Femur (tissue), 1 donor: ENCODE measurements at places on chromosomes 5 and 9.

- no peak for DNase-seq
These were observed 616.3 kb downstream of the EBF1 start for GRCh38 chr5:158483281-158483860.

- DNase-seq = peak; percentile 86
These were observed at the start of gene AK1 for GRCh38 chr9:127877566-127877998. AK1 (minus strand) TSS chr9:127877675; CDS start chr9:127874617, 3,058 bp downstream.

- DNase-seq = peak; percentile 58
These were observed 98.5 kb upstream of the LHFPL2 start for GRCh38 chr5:78747055-78747454.

GRCh38 chr5:4901305-4901811, 238.8 kb upstream of the ADAMTS16 start:
- DNase-seq = no peak

DNA sequence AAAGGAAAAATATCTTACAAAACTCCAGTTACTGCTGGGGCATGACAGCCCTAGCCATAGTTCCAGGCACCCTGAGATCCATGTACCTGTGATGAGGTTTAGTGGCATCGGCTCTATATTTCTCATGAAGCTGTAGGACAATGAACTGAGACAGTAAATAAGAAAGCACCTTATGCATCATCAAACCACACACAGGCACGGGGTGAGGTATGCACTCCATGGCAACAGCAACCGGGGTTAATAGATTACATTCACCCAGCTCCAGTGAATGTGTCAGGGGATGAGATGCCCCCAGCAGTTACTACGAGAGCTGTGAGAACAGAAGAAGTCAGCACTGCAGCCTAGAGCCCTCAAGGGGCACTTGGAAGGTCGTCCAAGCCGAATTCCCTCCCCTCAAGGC, 162.0 kb upstream of the S1PR3 start:
- no peak for DNase-seq

GRCh38 chr5:32928761-32929160, 217.6 kb downstream of the NPR3 start:
- DNase-seq = no peak

GRCh38 chr9:114478871-114479270, 26.4 kb downstream of the WHRN start:
- DNase-seq = no peak

DNA sequence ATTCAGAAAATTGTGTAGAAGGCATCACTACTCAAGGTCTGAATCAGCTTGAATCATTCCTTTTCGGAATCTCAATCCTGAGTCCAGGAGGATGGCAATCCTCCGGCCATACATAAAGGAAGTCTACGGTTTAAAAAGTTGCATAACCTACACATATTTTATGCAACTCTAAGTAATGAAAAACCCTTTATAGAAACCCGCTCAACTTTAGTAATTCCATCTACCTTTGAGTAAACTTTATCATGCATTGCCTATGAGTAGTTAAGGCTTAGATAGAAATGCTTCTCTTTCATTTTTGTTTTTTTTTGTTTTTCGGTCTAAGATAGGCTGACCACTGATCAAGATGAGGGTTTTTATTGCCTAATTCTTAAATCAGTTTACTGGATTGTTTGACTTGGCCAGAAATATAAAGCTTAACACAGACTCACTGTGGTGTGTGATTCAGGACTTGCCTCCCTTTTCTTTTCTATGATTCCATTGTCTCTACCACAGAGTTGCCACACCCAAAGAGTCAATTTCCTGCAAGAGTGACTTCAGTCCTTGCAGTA, 85.0 kb downstream of the LURAP1L start:
- no peak for DNase-seq

DNA sequence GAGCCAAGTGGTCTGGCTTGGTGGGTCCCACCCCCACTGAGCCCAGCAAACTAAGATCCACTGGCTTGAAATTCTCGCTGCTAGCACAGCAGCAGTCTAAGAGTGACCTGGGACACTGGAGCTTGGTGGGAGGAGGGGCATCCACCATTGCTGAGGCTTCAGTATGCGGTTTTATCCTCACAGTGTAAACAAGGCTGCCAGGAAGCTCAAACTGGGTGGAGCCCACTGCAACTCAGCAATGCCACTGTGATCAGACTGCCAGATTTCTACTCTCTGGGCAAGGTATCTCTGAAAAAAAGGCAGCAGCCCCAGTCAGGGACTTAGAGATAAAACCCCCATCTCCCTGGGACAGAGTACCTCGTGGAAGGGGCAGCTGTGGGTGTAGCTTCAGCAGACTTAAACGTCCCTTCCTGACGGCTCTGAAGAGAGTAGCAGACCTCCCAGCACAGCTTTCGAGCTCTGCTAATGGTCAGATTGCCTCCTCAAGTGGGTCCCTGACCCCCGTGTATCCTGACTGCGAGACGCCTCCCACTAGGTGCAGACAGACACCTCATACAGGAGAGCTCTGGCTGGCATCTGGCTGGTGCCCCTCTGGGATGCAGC, 18.2 kb upstream of the STK32A start:
- DNase-seq = peak; percentile 41

DNA sequence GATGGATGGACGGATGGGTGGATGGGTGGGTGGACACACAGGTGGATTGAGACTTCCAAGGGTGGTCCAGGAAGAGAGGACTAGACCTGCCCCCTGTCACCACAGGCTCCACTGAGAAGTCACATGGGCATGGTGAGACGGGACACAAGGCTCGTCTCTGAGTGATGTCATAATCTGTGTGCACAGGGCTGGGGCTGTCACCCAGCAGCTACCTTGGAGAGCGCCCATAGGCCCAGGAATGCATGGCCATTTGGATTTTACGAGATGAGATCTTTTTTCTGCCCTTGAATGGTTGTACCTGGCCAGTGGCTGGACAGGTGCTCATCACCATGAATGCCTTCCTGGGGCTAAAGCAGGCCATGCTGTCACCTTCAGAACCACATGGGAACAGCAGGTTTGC, 3.1 kb downstream of the OLFM1 start:
- no peak for DNase-seq

DNA sequence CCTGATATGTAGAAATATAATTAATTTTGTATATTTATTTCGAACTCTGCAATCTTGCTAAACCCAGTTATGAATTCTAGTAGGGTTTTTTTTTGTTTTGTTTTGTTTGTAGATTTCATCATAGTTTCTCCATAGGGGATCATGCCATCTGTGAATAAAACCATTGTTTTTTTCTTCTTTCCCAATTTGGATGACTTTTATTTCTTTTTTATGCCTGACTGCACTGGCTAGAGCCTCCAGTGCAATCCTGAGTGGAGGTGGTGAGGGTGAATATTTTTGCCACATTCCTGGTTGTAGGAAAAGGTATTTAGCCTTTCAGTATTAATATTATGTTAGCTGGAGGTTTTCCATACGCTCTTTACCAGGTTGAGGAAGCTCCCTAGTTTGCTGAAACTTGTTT, 70.0 kb upstream of the GFPT2 start:
- DNase-seq = no peak

DNA sequence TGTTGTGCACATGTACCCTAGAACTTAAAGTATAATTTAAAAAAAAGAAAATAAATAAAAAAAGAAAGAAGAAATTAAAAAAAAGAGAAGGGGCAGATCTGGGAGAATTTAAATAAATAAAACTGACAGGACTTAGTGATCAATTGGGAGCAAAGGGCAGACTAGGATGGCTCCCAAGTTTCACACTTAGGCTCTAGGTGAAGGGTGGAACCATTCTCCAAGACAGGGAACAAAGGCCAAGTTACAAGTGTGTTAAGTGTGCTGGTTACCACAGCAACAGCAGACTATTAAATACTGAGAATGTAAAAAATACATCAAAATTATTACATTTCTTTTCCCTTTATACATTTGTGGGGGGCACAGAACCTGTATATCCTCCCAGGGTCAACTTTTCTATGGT, 7.1 kb downstream of the ZDHHC21 start:
- no peak for DNase-seq

- DNase-seq = no peak
These were observed 2.5 kb downstream of the CENPP start for GRCh38 chr9:92328225-92328624.

GRCh38 chr9:93575796-93576257, 557 bp upstream of the PHF2 start:
- peak; percentile 73 for DNase-seq

- no peak for DNase-seq
These were observed 52.8 kb downstream of the GDA start for GRCh38 chr9:72202009-72202408.

DNA sequence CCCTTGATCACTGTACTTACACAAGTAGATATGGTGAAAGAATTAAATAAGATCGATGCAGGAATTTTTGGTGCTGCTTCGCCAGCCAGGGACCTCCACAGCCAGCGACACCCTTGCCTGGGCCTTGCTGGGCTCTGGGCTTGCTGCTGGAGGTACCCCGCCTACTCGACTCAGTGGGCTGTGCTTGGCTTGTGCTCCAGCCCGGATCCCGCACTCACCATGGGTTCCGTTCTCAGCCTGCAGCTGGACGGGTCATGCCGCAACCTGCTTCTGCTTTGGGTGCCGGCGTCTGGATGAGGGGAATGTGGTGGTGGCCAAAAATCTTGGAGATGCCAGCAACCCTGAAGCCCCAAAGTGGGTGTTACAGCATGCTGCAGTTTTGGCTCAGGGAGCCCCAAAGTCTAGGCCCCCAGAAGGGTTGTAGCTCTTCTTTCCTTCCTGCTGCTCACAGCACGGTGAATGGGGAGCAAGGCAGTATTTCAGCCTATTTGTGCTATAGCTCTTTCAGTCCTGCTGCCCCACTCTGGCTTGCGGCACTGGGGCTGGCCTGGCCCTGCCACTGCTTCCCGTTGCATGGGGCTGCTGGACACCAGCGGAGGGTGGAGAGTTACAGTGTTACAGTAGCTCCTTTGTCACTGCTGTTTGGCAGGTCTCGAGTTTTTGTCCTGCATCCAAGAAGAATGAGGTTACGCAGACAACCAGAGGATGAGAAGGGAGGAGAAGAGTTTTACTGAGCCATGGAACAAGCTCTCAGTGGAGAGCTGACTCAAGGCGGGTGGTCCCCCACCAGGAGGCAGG, 48.0 kb downstream of the TARS1 start:
- no peak for DNase-seq

DNA sequence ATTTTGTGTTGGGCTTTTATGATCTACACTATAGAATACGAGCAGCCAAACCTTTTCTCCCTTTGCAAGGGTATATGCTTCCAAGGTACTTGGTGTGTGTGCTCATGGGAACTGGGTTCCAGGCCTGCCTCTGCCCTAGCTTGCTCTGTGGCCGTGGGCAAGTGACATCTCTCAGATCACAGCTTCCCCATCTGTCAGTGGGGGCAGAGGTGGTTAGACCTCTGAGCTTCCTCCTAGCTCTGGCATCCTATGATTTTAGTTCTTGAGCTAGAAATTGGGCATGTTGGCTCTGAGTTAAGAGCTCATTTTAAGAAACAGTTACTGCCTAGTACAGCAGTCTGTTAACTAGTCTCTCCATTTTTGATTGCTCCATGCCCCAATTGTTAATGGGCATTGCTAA, 12.5 kb upstream of the CCNJL start:
- DNase-seq = no peak

DNA sequence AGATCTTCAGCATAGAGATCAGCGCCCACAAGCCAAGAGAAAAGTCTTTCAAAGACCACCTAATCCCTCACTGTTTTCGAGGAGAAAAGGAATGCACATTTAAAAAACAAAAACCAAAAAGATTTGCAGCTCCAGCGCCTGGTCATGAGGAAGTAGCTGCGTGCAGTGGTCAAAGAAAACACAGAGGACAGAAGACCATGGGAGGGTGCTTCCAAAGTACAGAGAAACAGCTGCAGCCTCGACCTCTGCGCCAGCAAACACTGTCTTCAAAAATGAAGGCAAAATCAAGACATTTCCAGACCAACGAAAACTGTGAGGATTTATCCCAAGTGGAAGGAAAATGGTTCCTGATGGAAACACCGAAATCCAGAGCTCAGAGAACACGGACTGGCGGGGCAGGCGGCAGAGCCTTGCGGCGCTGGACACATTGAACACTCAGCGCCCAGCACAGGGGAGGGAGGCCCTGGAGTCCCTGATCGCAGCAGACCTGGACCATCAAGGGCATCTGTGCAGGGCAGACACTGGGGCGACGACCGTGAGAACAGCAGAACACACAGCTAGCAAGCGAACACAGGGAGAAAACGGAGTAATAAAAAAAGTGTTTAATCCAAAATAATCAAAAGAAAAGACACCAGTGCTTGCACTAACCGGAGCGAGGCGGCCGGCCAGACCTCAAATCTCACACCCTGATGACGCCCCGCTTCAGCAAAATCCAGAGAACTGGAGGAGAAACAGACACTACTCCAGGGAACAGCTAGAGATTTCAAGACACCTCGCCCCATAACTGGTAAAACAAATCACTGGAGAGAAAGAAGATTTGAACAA, 12.6 kb upstream of the SLC12A7 start:
- DNase-seq = no peak

DNA sequence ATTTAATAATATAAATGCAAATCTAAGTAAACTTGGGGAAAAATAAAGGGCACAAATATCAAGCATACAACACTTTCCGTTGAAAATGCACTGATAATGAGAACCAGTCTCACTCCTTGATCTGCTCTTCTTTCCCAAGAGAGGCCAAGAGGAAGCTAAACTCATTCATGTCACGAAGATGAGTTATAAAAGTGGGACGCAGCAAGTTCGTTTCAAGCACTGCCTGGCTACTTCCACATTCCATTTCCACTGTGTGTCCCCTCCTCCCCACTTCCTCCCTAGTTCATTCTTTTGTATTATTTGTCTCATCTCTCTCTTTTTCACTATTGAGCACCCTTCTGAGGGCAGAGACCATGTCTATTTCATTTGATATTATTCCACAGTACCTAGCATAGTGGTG, 158.1 kb downstream of the SLC24A2 start:
- no peak for DNase-seq

DNA sequence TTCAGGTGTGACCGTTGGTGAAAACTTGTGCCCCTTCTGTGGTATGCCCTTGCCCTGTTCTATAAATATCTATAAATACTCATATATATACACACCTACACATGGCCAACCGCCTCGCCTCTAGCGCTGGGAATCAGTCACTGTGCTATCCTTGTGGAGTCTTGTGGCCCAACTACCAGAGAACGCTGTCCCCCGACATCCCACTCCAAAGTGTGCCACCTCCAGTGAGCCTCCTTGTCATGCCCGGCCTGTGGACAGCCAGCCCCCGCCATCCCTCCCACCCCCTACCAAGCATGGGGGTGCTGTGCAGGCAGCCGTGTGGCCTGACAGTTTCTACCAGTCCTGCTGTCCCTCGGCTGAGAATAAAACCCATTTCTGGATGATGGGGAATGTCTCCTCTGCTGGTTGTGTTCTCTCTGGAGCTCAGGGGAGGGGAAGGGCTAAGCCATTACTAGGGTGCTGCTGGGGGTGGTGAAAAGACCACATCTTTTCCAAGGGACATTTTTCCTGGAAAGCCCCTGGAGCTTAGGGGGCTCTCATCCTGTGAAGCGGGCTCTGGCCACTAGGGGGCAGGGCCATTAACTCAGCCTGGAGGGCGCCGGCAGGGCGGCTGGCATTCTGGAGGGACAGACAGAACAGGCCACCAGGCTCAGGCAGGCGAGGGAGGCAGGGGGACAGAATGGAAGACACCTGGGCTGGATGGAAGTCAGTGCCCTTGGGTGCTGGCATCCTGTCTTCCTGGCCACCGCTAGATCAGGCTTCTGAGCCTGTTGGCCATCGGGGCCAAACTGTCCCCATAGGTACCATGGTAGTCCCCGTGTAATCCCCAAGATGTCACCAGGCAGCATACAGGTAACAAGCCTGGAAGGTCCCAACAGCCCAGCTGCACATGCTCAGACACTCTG, 20.7 kb downstream of the GOLGA2 start:
- DNase-seq = peak; percentile 69

- no peak for DNase-seq
These were observed 93.0 kb downstream of the FANCC start for GRCh38 chr9:95224376-95225019.

GRCh38 chr9:91889161-91889911, 60.7 kb downstream of the ROR2 start:
- no peak for DNase-seq
